Stimulated activated CD8-positive, alpha-beta memory T cell treated with anti-CD3 and anti-CD28 coated beads, Interleukin-7, amount 100 ng/mL, for 24 hours (primary cell): ENCODE measurements at places on chromosomes 6 and 20.

GRCh38 chr20:41738604-41739206, 120.5 kb upstream of the CHD6 start:
- no peak for DNase-seq

- no peak for DNase-seq
These were observed 12.5 kb downstream of the ALDH8A1 start for GRCh38 chr6:134937426-134937825.

DNA sequence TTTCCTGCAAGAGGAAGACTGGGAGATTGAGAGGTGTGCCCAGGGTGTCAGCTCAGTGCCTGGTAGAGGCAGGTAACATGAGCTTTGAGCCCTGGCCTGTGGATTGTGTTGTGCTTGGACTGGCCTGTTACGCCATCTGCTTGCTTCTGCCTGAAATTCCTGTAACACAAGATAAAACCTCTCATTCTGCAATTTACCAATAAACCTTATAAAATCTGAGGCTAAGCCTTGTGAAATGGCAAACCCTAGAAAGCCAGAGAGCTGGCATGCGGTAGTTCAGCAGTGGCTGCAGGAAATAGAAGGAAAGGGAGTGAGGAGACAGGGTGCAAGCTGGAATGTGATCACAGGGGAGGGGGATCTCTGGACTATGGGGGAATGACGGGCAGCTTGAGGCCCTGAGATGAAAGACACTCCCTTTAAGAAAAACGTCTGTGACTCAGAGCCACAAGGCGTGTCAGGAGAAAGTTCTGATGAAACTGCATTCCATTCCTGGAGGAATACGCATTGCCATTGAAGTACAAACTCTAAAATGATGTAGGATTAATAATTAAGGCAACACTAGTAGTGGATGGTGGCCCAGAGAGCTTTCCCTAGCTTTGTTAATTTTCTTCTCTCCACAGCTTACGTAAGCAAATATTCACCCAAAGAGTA, 26.3 kb upstream of the TFAP2A start:
- DNase-seq: no peak

DNA sequence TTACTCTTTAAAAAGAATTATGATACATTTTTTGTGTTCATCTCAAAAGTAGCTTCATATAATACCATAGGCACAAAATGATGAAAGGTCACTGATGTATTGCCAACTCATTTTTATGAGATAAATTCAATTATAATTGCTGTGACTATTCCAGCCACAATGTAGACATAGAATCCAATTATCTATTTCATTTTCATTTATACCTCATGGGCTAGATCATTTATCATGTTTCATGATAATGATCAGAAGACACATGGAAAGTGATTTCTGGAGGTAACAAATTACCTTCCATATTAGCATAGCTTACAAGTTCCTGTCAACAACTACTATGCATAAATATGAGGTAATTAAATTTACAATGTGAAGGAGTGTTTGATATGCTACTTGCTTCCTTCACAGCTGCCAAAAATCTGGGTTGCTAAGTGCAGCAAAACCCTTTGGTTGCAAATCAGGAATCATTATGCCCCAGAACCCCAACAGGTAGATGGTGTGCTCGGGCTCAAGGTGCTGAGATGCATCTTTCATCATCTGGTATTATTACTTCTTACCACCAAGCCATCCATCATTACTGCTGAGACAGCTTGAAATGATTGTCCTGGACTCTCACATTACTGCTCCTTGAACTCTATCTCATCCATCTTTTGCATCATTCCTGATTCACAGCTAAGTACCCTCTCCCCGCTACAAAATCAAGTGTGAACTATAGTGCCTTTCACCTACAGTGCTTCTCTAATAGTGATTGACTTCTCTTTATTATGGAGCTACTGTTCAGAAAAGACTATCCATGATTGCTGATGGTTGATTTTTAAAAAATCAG, 306.0 kb upstream of the THEMIS start:
- DNase-seq: no peak

- DNase-seq: no peak
These were observed 100.7 kb upstream of the CARMIL1 start for GRCh38 chr6:25178336-25179035.
